A172 (cell line): ENCODE measurements at places on chromosomes 4 and X.

GRCh38 chr4:54093324-54094240, 6.4 kb upstream of the GSX2 start:
- no peak for DNase-seq

- no peak for DNase-seq
These were observed 101.9 kb upstream of the MAML3 start for GRCh38 chr4:140255927-140256326.

- no peak for DNase-seq
These were observed 67.6 kb downstream of the ATG4A start for GRCh38 chrX:108159028-108159670.

GRCh38 chr4:11475871-11476270, 47.2 kb upstream of the HS3ST1 start:
- no peak for DNase-seq

DNA sequence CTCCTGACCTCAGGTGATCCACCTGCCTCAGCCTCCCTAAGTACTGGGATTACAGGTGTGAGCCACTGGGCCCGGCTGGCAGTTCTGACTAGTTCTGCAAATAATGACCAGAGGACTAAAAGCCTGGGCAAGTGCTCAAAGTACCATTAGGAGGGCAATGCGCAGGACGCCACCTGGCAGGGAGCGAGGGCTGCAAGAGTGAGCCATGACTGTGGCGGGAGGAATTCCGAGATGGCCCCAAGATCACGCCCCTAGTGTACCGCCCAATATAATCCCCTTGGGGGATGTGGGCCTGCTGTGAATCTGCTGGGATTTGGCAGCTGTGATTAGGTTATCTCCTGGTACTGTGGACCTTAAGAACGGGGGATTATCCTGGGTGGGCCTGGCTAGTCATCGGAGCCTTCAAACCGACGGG, 26.2 kb upstream of the GPR78 start:
- no peak for DNase-seq

DNA sequence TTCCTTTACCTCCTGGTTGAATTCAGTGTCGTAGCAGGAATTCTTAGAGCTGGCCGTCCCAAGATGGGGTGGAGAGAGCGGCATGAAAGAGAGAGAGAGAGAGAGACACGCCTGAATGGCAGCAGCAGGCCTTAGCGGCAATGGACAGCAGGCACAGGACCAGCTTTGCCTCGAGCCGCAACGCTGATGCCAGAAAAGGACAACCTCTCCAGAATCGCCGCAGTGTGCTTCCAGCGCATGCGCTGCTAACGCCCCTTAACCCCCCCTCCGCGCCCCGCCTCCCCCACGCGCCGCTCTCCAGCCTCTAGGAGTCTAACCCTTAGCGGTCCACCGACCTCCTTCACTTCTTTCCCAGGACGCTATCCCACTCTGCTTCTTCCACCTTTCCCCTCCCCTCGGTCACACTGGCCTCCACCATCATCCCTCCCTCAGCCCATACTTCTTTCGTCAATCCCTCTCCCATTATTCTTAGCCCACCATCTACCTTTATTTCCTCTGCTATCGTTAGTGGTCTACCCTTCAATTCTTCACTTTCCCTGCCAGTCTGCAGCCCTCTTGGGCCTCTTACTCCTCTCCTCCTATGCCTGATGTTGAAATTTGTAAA, 10.5 kb upstream of the ZCCHC13 start:
- DNase-seq: peak; percentile 70

GRCh38 chrX:71251466-71251973, 2.4 kb downstream of the ZMYM3 start:
- DNase-seq: no peak
